ENCODE measurements at places on chromosomes 11 and 22.

DNA sequence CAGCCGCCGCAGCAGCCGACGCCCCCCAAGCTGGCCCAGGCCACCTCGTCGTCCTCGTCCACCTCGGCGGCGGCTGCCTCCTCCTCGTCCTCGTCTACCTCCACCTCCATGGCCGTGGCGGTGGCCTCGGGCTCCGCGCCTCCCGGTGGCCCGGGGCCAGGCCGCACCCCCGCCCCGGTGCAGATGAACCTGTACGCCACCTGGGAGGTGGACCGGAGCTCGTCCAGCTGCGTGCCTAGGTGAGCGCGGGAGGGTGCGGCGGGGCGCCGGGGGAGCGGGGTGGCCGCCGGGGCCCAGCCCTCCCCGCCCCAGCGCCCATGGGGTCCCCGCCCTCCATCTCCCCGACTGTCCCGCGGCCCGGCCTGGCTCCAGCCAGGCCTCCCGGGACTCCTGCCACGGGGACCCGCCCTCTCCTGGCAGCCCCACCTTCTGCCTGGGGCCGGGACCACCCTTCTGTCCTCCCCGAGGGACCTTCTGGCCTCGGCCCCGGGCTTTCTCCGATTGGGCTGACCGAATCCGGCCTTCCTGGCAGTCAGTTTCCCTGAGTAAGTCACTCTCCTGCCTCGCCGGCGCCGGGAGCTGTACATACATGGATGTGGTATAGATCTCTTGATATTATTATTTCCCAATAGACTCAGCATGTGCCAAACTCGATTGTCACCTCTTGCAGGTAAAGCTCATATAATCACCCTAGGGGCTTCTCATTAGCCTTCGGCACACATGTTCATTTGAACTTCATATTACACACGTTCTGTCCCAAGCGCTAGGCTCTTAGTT is 720 bp downstream of the PACS1 start:
- no peak for DNase-seq

DNA sequence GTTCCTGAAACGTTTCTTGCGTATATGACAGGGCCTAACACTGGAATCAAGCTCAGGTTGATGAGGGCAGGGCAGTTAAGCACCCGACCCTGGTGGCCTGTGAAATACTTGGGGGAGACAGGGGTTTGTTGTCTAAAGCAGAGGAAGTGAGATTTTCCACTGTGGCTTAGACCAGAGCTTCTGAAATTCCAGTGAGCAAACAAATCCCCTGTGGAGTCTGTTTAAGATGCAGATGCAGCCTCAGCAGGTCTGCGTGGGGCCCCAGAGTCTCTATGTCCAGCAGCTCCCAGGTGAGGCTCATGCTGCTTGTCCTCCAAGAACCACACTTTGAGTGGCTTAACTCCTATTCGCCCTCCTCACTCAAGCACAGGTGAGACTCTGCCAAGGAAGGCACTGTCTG is 39.1 kb upstream of the PRAME start:
- DNase-seq, result no peak

DNA sequence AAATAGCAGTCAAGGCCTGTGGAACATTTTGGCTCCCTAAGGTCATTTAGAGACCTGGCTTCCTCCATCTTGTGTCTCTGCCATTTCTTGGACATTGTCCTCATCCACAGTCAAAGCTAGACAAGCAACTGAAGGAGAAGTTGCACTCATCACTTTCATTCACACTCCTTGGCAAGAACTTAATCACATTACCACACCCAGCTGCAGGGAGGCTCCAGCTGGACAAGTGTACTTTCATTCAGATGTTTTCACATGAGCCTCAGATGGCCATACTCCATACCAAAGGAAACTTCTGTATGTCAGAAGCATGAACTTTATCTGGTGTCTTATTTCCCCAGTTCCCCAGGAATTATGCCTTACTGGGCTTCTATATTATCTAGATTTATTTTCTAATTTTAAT is 537.4 kb downstream of the TMEM135 start:
- DNase-seq, result no peak

DNA sequence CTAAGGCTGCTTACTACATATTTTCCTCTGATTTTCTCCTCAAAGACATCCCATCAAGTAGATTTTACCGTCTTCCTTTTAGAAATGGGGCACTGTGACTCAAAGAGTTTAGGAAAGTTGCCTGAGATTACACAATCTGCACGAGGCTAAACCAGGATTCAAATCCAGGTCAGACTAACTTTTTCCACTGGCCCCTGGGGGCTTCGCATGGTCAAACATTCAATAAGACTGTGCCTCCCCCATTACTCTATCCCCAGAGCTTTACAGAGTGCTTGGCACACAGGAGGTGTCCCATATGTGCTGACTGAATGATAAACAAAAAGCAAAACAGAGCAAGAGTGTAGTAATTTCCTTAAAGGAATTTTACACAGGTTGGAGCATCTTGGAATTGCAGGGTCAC is 118.1 kb upstream of the TEAD1 start:
- no peak for DNase-seq

DNA sequence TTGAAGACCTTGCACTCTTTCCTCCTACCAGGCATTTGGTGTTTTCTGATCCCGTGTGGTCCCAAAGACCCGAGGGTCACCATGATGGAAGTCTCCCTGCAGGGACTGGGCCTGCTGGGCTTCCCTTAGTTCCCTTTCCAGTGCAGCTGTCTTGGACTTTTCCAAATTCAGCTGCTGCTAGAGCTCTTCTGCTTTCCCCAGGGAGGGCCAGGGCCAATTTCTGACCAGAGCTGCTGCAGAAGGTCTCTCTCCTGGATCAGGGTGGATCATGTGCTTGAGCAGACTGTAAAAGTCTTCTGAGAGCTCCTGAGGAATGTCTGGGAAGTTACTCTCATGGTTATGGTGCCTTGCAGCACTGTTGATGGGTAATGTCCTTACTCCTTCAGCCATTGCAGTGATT is 23.2 kb downstream of the LDLRAD3 start:
- no peak for DNase-seq

GRCh38 chr11:128242451-128242850 is 344.9 kb downstream of the ETS1 start:
- no peak for DNase-seq

DNA sequence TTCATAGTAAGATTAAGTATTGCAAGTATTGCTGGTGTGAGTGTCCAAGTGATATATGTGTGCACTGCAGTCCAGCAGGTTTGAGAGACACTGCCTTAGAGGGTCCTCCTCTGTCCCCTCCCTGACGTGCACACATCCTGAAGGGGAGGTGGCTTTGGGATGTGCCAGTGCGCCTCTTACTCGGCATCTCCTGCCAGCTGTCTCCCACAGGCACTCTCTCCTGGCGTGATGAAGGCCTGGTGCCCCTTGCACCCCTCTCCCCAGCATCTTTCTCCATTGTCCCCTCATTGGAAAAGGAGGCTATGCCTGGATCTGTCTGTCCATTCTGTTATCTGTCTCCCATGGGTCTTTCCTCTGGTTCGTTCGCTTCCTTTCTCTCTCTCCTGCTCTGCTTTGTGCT is 24.2 kb downstream of the GTPBP1 start:
- DNase-seq, result no peak

GRCh38 chr11:6303661-6304060 is 16.6 kb downstream of the CAVIN3 start:
- no peak for DNase-seq

- DNase-seq, result no peak
These were observed 6.5 kb upstream of the PLET1 start for GRCh38 chr11:112267188-112267591.

- no peak for DNase-seq
These were observed 42.4 kb downstream of the ADAMTS8 start for GRCh38 chr11:130386056-130386455.

GRCh38 chr22:25478528-25478927 is 85.9 kb upstream of the GRK3 start:
- DNase-seq, result no peak

DNA sequence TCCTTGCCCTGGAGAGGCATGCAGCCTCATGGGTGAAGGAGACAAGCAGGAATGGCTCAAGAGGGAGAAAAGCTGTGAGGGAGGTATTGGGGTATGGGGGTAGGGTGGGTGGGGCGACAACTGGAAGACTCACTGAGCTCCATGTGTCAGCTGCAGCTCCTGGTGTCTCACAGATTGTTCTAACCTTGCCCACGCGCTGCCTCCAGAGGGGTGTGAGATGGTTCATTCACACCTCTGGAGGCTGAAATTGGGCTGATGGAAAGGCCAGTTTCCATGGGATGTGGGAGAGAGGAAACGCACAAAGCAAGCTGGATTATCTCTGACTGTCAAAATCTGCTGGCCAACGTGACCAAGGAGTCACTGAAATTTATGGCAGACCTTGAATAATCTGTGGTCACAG is 400.4 kb upstream of the NARS2 start:
- DNase-seq, result no peak

DNA sequence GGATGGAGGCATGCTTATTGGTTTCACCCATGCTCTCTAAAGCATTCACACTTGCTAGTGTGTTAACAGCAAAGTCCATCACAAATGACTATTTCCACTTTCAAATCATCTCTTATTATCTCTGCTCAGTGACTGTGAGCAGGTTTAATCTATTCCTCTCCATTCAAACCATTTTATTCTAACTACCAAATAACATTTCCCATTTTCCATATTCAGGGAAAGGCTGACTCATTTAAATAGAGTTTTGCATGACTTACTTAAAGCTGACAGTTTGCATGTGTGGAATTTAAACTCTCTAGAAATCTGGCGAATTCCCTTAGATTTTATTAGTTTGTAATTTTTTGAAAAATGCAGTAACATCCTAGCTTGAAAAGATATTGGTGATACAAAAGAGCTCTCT is 615.7 kb upstream of the LRRC4C start:
- no peak for DNase-seq

- no peak for DNase-seq
These were observed 250.3 kb downstream of the BRD1 start for GRCh38 chr22:49577168-49578060.

DNA sequence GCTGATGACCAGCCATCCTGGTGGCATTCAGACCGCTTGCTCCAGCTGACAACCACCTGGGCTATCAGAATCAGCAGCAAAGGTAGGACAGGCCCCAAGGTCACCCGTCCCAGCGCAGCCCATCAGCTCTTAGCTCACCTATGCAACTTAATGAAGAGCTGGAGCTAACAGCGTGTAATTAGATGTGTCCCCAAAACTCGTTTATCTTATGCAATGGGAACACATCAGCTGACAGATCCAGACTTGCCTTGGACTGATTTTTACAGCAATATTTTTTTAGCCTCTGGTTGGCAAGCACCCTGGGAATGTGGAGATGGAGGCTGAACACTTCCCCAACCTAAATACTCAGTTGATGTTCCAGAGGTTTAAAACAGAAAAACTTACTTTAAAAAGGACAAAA is 76.0 kb downstream of the PACSIN2 start:
- DNase-seq, result no peak

DNA sequence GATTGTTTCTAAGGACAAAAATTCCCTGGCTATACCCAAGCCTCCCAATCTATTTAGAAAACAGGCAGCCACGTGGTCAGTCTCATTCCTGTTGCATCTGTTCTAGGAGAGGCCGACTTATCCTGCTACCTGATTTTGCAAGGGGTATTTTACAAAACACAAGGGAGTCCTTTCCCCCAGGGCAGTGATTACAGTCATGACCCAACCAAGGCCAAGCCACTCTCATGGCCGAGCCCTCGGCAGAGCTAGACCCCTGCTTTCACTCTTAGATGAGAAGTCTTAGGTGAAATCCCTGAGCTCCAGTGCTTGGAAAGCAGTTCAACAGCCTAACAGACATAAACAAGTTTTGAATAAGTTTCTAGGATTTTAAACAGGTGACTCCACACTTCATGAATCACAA is 89.0 kb upstream of the PITPNB start:
- DNase-seq, result no peak

GRCh38 chr11:17388609-17389210 is at the start of gene KCNJ11:
TSS of gene KCNJ11 (minus strand) at chr11:17388659. CDS start at chr11:17388091, 568 bp downstream.
- no peak for DNase-seq

- no peak for DNase-seq
These were observed 5.5 kb downstream of the NTM start for GRCh38 chr11:131375915-131376314.

- no peak for DNase-seq
These were observed 105.8 kb downstream of the UVRAG start for GRCh38 chr11:75920848-75921247.

GRCh38 chr11:6632116-6633073 is 13.2 kb upstream of the TPP1 start:
- DNase-seq, result no peak

- no peak for DNase-seq
These were observed 17.0 kb upstream of the CDON start for GRCh38 chr11:126079621-126080124.

DNA sequence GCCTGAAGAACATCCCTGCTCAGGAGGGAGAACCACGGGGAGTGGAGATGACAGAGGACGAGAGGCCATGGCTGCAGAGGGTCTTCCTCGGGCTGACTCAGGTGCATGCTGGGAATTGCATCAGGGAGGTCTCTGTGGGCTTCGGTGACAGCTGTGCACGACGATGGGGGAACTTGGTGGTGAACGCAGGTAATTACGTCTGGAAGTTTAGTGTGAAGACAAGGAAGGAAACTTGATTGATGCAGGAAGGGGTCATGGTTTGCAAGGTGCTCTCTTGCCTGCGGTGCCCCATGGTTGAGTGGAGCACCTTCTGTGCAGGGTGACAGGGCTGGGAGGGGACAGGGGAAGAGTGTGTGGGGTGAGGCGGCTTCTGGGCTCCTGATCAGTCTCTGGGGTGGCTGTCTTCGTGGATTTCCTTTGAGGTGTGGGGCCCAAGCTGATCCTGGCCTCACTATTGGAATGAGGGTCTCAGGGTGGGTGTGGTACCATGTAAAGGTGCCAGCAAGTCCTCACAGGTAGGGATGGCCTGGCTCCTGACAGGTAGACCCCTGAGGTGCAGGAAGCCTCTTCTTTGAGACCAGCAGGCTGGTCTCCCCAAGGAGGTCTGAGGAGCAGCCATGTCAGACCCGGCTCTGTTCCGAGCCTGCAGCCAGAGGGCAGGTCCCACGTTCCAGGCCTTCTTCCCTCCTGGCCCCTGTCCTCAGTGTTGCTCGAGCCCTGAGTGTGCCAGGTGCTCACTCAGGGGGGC is 1020.1 kb downstream of the TBC1D22A start:
- no peak for DNase-seq

DNA sequence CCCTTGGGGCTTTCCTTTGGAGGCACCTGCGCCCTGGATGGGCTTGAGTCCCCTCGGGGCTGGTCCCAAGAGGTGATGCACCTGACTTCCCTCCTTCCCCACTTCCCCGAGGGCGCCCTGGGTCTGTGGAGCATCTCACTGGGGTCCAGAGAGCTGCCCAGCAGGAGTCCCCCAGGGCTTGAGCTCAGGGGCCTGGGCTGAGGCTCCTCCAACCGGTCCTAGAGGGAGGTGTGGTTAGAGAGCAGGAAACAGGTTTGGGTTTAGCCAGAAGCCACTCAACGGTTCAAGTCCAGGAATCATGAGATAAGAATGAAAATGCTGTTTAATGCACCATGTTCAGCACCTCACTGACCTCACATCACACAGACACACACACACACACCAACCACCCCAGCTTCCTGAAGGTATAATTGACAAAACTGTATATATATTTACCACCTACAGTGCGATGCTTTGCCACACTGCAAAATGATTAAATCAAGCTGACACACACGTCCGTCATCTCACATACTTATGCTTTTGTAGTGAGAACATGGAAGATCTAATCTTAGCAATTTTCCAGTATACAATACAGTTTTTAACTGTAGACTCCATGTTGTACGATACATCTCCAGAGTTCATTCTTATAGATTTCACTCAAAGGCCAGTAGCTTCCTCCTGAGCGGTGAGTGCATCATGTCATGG is 628 bp upstream of the IGLL1 start:
- no peak for DNase-seq

Measured in stimulated activated CD4-positive, alpha-beta T cell treated with anti-CD3 and anti-CD28 coated beads, Interleukin-12 subunit alpha, Interleukin-12 subunit beta, amount 100 ng/mL, for 24 hours (primary cell).